ENCODE measurements at places on chromosomes 13 and 19.
A peak's percentile ranks its signal among the peaks of the same experiment; 100 is the strongest.

DNA sequence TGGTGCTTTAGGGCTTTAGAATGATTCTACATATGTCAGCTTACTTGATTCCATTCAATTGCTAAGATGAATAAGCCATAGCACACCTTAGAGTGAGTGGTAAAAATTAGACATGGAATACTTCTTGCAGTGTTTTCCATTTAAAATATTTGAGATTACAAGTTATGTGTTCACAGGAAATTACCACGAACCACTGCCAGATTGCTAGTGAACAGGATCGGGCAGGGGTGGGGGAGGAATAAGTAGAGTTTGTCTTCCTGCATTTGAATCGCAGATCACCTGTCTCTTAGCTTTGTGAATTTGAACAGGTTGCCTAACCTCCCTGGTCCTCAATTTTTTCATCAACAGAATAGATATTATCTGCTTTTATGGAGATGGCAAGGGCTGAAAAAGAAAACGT, 124.6 kb downstream of the GGACT start:
- no peak for DNase-seq

GRCh38 chr13:27192973-27193372, 21.4 kb upstream of the USP12 start:
- no peak for DNase-seq

- peak; percentile 80 for DNase-seq
Observed at GRCh38 chr13:40671956-40672764, 5.7 kb upstream of the FOXO1 start.

GRCh38 chr19:35307931-35308330, 16.0 kb downstream of the MAG start:
- DNase-seq = no peak

GRCh38 chr13:35557475-35557874, 81.0 kb upstream of the MAB21L1 start:
- no peak for DNase-seq

- DNase-seq = peak; percentile 11
Observed at GRCh38 chr13:80050252-80050651, 290.7 kb downstream of the SPRY2 start.

DNA sequence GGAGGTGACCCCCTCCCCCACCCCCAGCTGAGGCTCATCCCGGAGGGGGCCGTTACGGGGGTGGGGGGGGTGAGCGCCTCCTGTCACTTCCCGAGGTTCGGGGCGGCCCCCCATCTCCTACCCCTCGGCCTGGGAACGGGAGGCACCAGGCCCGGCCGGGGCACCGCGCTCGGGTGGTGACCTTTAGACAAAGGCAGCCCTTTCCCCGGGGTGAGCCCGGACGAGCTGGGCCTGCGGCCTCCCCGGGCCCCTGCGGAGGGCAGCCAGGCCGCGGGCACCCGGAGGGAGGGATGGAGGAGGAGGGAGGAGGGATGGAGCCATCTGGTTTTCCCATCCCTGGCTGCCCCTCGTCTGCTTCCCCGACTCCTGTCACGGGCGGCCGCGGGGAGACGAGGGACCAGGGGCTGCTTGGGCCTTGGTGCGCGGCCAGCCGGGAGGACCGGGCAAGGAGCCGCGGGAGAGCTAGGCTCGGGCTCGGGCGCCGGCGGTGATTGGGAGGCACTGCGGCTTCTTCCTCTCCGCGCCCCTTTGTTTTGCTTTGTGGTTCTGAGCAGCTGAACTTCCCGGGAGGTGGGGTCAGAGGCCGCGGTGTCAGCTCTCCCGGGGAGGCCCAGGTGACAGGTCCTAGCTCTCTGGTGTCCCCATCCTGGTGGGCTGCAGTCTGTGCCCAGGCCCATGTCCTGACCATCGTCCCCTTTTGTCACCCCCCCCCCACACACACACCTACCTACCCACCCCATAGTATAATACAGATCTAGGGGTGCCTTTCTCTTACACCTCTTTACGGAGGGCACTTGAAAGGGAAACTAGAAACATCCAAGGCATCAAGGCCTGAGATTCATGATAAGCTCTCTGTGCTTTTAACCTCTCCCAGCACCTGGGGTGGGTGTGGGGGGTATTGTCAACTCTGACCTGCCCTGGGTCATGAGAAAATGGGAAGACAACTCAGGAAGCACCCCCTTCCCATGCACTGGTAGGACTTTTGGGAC, 1.3 kb downstream of the BICRA start:
- peak; percentile 63 for DNase-seq

DNA sequence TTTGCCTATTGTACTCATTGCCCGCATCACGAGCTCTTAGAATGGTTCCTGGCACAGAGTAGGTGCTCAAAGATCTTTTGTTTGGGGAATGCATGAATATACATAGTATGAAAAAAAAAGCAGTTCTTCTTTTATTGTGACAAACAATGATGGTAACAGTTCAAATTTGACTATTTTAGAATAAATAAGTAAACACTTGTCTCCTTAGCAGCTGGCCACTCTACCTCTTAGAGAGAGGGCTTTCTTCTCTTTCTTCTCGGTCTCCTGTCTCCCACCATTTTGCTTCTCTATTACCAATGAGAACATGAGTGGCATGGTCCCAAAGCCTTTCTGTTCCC, 639 bp upstream of the SLAIN1 start:
- no peak for DNase-seq

Data from Daoy (cell line).